GM12892 (cell line): ENCODE measurements at places on chromosomes 12 and 14.

GRCh38 chr14:80146941-80147340 lies 64.4 kb downstream of the DIO2 start:
- DNase-seq: no peak

DNA sequence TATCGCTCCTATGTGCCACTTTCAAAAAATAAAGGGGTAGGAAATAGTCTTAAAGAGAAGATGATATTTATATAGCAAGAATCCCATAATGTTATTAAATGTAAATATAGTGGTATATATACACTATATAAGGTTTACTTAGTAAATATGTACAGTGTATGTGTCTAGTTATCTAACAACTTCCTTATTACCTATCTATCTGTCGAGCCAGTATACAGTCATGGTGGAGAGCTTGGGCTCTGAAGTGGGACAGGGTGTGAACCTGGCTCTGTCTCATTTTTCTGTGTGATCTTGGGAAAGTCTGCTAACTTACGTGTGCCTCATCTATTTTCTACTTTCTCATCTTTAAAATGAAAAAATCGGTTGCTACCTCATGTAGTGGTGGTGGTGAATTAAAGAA lies 62.8 kb upstream of the SINHCAF start:
- DNase-seq: no peak

- no peak for DNase-seq
Measured at GRCh38 chr14:32286602-32287001, 42.5 kb upstream of the AKAP6 start.

DNA sequence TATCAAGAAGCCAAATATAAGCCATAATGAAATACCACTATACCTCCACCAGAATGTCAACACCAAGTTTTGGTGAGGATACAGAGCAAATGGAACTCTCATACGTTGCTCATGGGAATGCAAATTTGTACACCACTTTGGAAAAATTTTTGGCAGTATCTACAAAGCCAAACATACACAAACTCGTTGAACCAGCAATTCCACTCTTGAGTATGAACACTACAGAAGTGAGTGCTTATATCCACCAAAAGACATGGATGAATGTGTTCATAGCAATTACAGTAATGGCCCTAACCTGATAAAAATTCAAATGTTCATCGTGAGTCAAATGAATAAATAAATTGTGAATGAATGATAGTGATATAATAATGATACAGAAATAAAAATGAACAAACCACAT lies 24.8 kb downstream of the C12orf71 start:
- no peak for DNase-seq

DNA sequence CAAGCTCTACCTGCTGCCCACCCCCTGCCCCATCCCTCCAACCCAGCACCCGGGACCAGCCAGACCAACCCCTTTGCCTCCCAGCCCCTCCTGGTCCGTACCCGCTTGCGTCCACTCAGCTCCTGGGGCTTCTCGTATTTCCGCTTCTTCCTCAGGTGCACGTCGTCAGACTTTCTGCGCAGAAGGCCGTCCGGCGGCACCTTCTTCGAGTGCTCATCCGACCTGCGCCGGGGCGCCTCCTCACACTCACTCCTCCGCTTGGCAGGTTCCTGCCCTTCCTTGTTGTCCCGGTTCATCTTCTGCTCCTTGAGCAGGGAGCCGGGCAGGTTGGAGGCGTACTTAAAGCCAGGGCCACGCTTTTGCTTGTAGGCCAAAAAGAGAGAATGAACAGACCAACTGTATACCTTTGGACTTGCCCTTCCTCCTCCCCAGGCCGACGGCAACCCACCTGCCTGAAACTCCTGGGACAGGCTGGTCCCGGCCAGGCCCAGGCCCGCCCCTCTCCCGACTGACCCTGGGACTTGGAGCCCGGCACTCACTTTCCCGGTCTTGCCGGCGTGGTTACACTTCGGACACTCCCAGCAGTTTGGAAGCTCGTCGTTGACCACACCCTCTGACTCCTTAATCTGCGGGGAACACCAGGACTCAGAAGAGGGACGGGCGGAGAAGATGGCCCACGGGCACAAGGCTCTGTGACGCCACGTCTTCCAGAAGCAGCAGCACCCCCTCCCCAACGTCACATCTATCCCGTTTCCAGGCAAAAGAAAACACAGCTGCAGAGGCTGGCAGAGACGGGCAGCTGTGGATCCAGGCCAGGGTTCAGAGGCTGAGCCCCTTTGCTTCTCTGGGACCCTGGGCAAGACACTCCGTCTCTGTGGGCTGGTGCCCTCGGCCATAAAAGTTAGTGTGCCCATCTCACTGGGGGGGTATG lies 44.3 kb downstream of the RNF34 start:
- no peak for DNase-seq

GRCh38 chr12:4203772-4204376 lies 69.7 kb upstream of the CCND2 start:
- no peak for DNase-seq

GRCh38 chr12:46559311-46559710 lies 186.7 kb upstream of the SLC38A2 start:
- DNase-seq: no peak

- DNase-seq: no peak
Measured at GRCh38 chr14:95518045-95518751, 1.7 kb upstream of the SYNE3 start.

DNA sequence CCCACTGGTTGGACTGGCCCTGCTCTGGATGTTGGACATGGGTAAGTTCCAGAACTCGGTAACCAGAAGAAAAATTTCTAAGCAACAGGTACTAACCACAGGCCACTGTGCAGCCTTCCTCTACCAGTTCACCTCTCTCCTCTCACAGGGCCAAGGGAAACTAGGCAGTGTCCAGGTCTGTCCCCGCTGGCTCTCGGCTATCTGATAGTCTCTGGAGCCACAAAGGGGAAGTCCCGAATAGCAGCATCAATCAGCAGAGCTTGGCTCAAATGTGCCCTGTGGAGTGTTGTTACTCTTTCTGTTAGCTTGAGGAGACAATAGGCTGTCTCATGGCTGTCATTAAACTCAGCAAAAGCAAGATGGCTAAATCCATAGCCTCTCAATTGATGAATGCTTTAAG lies 73.2 kb downstream of the TSPAN11 start:
- no peak for DNase-seq

DNA sequence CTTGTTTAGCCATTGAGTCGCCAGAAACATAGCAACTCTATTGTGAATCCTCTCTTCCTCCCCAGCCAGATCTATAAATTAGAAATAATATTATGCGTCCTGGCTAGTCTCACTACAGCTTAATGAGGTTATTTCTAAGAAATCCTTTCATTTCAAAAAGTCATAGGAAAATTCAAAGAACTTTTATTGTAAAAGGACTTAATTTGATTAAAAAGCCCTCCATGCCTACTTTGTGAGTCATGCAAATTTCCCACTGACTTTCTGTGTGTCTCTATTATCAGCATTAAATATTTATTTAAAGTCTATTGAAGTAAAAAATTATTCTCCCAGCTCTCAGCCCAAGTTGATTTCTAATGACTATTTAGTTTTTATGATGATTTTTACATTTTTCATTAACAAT lies 160.7 kb downstream of the PHLDA1 start:
- DNase-seq: no peak

GRCh38 chr12:45887544-45887943 lies 102.8 kb downstream of the SCAF11 start:
- DNase-seq: no peak

DNA sequence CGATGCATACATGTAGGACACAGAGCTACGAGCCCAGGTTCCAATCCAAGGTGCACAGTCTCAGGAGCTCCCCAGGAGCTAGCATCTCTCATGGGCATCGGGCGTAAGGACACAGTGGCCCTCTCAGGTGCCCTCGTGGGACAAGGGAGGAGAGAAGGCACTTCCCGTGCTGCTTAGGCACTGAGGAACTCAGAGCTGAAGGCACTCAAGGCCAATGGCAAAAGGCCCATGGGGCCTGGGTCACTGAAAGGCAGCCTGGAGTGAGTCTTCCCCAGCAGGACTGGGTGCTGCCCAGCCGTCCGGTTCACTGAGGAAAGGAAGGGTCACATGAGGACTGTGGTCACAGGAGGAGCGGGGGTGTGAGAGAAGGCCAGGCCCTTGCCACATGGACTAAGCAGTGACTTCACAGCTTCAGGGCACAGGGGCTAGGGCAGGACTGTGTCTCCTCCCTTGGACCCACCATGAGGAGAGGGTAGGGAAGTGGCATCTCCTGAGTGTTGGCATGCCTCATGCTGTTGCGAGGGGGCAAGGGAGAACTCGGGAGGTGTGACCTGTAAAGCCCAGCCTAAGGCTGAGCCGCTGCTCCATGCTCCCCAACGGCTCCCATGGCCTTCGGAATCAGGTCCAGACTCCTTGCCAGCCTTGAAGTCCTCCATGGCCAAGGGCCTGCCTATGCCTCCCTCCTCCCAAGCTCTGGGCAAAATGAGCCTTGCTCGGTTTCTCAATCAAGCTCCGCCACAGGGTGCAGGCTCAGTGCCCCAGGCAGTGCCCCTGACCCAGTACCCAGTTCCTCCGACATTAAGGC lies 51.8 kb downstream of the CHGA start:
- DNase-seq: no peak

- DNase-seq: no peak
Measured at GRCh38 chr14:99479160-99479905, 1.3 kb downstream of the SETD3 start.

- DNase-seq: no peak
Measured at GRCh38 chr12:119877639-119877948, 474 bp upstream of the CIT start.

- DNase-seq: no peak
Measured at GRCh38 chr12:125178222-125178621, 113.0 kb downstream of the AACS start.

- no peak for DNase-seq
Measured at GRCh38 chr12:17079251-17079909, 473.4 kb upstream of the LMO3 start.

DNA sequence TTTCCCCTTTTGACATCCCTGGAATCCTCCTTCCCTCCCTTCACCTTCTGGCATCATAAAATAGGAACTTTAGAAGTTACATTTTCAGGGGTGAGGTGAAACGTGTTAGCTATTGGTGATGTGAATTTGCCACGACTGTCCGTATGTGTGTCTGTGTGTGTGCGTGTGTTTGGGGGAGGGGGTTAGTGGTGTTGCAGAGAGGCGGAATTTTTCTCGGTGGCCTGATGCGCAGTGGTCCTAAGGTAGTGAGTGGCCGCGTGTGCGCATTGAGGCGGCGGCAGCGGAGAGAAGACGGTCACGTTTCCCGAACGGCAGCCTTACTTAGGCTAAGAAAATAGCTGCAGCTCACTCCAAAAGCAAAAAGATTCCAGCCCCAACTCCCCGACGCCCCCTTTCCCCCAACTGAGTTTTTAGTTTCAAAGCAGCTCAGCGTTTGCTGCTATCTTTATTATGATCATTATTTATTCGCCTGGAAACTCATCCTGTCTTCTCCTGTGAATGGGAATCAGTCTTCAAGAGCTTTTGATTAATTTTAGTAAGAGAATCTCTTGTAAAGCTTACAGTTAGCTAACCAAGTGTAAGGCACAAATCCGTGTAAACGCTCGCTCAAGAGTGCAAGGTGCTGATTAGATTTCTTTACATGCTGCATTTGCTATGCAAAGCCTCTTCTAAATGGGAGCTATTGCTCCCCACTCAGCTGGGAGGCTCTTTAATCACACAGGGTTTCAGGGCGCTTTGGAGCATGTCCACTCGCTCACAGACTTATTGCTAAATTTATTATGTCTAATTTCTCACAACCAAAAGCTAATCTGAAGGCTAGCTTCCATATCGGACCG lies 4.7 kb downstream of the FLRT2 start:
- DNase-seq: no peak

DNA sequence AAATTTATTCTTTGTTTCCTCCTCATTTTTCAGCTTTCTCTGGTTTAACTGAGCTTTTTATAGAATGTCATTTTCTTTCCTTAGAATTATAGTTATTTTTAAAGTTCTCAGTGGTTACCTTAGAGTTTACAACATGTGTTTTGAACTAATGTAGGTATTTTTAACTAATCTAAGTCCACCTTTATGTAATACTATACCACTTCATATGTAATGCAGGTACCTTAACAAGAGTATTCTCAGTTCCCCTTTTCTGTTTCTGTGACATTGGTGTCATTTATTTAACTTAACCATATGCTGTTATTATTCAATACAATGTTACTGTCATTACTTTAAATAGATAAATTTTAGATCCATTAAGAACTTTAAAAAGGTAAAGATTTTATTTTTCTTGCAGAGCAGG lies 30.3 kb upstream of the KCNC2 start:
- no peak for DNase-seq

DNA sequence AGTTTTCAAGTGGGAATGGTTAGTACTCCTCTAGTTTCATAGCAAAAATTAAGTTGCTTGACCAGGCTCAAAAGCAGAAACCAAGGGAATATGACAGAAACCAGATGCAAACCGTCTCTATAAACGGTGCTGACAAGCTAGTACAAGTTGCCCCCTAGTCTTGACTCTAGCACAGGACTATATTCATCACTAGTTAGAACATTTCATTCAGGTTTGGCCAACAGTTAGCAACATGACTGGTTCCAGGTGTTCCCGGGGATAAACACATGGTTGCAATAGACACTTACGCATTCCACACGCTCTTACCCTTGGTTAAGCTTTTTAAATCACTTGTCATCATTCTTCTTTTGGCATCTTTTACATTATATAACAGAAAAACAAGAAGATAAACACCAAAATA lies 103.6 kb downstream of the SCFD1 start:
- DNase-seq: no peak

- DNase-seq: no peak
Measured at GRCh38 chr12:98709022-98709421, 63.9 kb downstream of the APAF1 start.

GRCh38 chr12:22657538-22657937 lies 32.6 kb downstream of the ETNK1 start:
- DNase-seq: no peak

GRCh38 chr14:33979613-33980276 lies 28.9 kb upstream of the EGLN3 start:
- no peak for DNase-seq

DNA sequence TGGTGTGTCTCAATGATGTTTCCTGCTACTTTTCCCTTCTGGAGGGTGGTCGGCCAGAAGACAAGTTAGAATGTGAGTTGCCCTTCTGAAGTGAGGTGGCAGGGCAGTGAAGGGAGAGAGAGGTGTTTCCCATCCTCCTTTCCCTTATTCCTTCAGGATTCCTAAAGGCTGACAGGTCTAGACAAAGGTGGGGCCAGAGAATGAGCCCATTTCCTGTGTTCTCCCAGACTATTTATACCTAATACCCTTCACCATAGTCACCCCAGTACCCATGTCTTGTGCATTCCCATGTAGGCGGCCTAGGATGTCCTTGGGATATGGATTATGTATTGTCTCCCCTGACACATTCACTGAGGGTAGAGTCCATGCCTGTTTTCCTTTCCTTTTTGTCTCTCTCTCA lies 7.0 kb downstream of the DGKA start:
- DNase-seq: no peak
